Chondrocyte (in vitro differentiated cells): ENCODE measurements at places on chromosomes 7 and 10.

- H3K4me1 ChIP-seq = no peaks in the 10 kb centered on the region
- H3K36me3 ChIP-seq = no peaks in the 10 kb centered on the region
- DNase-seq = no peak
- H3K27ac ChIP-seq = no peak overlapping the region
- H3K27me3 ChIP-seq = peaks cover 51% of the 10 kb centered on the region
These were observed 80.6 kb downstream of the SNX10 start for GRCh38 chr7:26372249-26372648.

DNA sequence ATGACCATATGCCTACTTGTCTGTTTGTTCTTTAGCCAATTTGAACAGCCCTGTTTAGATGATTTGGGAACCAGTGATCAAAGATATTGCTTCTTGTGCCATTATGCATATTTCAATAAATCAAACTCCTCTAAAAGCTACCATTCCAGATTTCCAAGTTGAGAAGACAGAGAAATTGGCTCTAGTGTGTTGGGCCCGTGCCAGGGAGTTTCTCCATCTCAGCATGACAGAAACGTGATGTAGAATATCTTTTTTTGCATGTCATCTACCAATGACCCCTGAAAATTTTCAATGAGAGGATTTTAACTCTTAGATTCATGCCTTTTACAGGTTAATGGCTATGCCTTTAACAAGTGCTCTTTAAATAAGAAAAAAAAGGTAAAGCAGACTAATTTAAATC lies 50.7 kb upstream of the CABCOCO1 start:
- no peaks in the 10 kb centered on the region for H3K36me3 ChIP-seq
- no peak for DNase-seq
- no peaks in the 10 kb centered on the region for H3K27me3 ChIP-seq
- H3K4me3 ChIP-seq = no peak overlapping the region
- peaks cover 28% of the 10 kb centered on the region for H3K4me1 ChIP-seq
- no peak overlapping the region for H3K27ac ChIP-seq

- H3K4me3 ChIP-seq = no peak overlapping the region
- DNase-seq = no peak
These were observed 466.1 kb upstream of the NRP1 start for GRCh38 chr10:33800545-33800944.

DNA sequence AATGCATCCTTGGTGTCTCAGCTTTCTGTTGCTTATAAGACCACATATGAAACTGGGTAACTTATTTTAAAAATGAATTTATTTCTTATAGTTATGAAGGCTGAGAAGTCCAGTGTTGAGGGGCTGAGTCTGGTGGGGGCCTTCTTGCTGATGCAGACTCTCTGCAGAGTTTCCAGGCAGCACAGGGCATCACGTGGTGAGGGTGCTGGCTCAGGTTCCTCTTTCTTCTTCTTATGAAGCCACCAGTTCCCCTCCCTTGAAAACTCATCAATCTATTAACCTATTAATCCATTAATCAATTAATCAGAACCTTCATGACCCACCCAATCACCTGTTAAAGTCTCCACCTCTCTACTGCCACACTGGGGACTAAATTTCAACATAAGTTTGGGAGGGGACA lies 595.6 kb upstream of the NRP1 start:
- H3K27me3 ChIP-seq = no peaks in the 10 kb centered on the region
- DNase-seq = no peak
- H3K4me1 ChIP-seq = peaks cover 5% of the 10 kb centered on the region

GRCh38 chr7:2763597-2763996 lies 75.6 kb downstream of the AMZ1 start:
- H3K4me3 ChIP-seq = no peak overlapping the region
- DNase-seq = no peak
- peak overlapping the region; percentile 84 for H3K27ac ChIP-seq
- H3K27me3 ChIP-seq = no peaks in the 10 kb centered on the region
- peaks cover 59% of the 10 kb centered on the region for H3K4me1 ChIP-seq

GRCh38 chr10:100319707-100320402 lies 10.2 kb downstream of the PKD2L1 start:
- H3K4me3 ChIP-seq = no peak overlapping the region
- H3K4me1 ChIP-seq = peaks cover 4% of the 10 kb centered on the region
- H3K36me3 ChIP-seq = no peaks in the 10 kb centered on the region
- no peak overlapping the region for H3K27ac ChIP-seq
- H3K27me3 ChIP-seq = peaks cover 28% of the 10 kb centered on the region
- DNase-seq = no peak

- no peaks in the 10 kb centered on the region for H3K36me3 ChIP-seq
- DNase-seq = no peak
- H3K27me3 ChIP-seq = no peaks in the 10 kb centered on the region
These were observed 133.6 kb upstream of the NPVF start for GRCh38 chr7:25361863-25362262.
